Fibroblast of skin of right biceps (primary cell): ENCODE measurements at places on chromosomes 16 and 17.

DNA sequence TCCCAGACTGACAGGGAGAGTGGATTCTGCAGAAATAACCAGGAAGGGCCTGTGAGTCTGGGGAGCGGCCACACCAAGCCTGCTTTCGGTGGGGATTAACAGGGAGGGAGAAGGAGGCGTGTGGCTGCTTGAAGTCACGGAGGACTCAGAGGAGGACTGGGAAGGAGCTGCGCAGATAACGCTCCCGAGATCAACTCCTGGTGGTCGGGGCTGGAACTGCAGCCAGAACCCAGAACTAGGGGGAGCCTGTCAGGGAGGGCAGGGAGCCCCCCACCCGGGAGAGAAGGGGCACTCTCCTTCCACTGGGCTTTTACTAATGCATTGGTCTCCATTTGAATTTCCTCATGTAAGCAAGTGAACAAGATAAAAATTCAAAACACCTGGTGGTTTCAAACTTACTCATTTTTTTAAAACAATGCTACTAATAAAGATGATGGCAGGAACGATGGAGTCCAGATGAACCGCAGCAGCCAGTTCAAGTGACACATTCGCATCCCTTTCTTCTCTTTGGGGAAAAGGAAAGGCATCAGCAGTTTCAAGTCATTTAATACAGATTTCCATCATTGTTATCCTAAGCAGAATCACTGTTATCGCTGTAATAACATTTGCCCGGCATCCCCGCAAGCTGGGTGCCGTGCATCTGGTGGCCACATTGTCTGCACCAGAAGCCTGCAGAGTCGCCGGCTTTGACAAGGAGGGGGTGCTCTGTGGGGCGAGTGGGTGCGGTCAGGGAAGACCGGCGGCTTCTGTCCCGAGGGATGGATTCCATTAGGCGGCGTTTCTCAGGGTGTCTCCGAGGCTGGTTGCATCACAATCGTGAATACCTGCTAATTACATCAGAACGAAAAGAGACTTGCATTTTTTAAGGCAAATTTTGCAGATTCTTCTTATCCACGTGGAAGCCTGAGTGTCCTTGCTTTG, 183.0 kb downstream of the FOXL1 start:
- peak; percentile 89 for DNase-seq

GRCh38 chr16:51710905-51711563, 560.0 kb upstream of the SALL1 start:
- DNase-seq: no peak

- no peak for DNase-seq
Measured at GRCh38 chr16:68972013-68972412, 128.7 kb downstream of the TANGO6 start.

DNA sequence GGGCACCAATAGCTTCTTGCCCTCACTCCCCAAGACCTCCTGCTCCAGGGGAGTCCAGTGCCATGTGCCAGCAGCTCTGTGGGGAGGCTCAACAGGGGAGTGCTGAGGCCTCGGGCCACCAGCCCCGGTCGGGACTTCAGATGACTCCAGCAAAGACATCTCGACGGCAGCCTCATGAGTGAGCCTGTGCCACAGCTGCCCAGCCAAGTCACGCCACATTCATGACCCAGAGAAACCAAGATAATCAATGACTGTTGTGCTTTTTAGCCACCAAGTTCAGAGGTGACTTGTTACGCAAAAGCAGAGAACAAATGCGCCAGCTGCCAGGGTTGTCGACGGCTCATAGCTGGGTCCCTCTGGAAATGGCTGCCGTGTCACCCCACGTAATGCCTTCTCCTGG, 157.5 kb downstream of the BANP start:
- DNase-seq: no peak

- no peak for DNase-seq
Measured at GRCh38 chr17:28169621-28170349, 127.3 kb downstream of the NLK start.

GRCh38 chr17:41738077-41738800, 3.8 kb upstream of the HAP1 start:
- peak; percentile 73 for DNase-seq

DNA sequence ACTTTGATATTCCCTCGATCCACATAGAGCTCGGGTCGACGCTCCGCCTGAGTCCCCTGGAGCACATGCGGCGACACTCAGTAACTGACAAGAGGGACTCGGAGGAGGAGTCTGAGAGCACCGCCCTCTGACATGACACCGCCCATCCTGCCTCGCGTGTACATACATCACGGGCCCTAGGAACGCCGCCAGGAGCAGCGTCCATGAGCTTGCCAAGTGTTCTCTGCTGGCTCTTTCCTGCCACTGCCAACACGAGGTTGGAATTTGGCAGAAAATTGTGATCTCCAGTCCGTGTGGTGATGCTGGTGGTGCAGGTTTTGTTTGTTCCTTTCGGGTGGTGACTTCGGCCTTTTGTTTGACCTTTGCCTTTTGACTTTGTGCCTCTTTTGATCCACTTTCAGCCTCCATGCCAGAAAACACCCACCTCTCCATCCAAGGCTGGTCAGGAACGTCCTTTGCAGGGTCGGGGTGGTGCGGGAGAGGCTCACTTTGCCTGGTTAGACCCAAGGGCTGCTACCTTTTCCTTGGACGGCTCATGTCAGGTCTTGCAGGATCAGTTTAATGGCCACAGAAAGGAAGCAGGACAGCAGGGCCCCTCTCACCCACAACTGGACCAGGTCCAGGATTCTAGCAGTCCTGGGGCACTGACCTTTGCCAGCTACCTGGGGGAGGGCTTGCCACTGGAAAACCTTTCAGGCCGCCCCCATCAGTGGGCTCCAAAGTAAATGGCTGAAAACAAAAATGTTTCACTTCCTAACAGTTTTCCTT, 27.6 kb downstream of the ELAC2 start:
- no peak for DNase-seq

- DNase-seq: no peak
Measured at GRCh38 chr17:72185564-72185963, 64.7 kb downstream of the SOX9 start.

DNA sequence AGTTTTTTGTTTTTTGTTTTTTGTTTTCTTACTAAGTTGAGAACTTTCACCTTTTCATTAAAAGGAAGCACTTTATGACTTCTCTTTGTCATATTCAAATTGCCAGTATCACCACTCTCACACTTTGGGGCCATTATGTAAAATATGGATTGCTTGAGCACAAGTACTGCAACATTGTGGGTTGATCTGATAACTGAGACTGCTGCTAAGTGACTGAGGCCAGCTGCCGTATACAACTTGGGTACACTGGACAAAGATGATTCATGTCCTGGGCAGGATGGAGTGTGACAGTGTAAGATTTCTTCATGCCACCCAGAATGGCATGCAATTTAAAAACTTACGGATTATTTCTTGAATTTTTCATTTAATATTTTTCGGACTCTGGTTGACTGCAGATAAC, 7.8 kb downstream of the TTC19 start:
- DNase-seq: no peak

- no peak for DNase-seq
Measured at GRCh38 chr16:84610376-84610775, 7.5 kb downstream of the COTL1 start.

GRCh38 chr16:71565812-71566700, 10.8 kb downstream of the TAT start:
- DNase-seq: no peak

- DNase-seq: peak; percentile 67
Measured at GRCh38 chr17:5772720-5773119, 188.4 kb upstream of the NLRP1 start.

DNA sequence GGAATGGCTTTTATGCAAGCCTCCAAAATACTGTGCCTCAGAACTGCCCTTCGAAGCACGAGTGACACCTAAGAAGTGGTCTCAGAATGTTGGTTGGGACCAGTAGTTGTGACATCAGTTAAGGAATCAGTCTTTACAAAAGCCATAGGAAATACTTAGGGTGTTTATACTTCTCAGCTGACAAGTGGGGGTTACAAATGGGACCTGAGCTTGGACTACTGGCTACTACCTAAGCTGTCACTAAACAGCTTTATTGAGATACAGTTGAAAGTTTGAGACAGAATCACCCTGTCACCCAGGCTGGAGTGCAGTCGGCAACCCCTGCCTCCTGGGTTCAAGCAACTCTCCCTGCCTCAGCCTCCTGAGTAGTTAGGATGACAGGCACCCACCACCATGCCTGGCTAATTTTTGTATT, 5.0 kb downstream of the RPL19 start:
- DNase-seq: no peak
